ENCODE measurements at places on chromosomes 2 and 18.

GRCh38 chr2:12613137-12613835, 103.5 kb upstream of the TRIB2 start:
- peak; percentile 35 for ATAC-seq

GRCh38 chr2:23622966-23623675, 238.1 kb downstream of the KLHL29 start:
- no peak for ATAC-seq

- peak; percentile 95 for ATAC-seq
Observed at GRCh38 chr18:50797142-50797541, 22.7 kb downstream of the MRO start.

- ATAC-seq, result peak; percentile 82
Observed at GRCh38 chr2:99644419-99644787, 154.6 kb upstream of the REV1 start.

- no peak for ATAC-seq
Observed at GRCh38 chr18:59388817-59389216, 29.8 kb upstream of the LMAN1 start.

- no peak for ATAC-seq
Observed at GRCh38 chr2:15971831-15972522, 31.6 kb downstream of the MYCN start.

Data from motor neuron (in vitro differentiated cells).